ENCODE measurements at places on chromosomes 6 and 20.

DNA sequence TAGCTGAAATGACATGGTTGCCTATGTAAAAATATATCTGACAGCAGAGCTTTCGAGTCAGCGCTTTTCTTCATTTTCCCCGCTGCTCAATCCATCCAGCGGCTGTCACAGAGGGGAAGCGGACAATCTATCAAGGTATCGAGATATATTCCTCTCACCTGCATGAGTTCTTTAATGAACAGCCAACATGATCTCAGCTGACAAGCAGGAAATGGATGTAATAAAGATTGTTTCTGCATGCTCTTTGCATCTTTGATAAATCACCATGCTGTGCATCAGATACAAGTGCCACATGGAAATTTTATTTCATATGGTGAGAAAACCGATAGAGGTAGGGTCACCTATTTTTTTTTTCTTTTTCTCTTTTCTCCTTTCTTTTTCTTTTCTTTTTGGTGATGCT lies 602.3 kb upstream of the MMS22L start:
- DNase-seq, result no peak

GRCh38 chr6:5290097-5290496 lies 28.8 kb downstream of the FARS2 start:
- DNase-seq, result no peak

DNA sequence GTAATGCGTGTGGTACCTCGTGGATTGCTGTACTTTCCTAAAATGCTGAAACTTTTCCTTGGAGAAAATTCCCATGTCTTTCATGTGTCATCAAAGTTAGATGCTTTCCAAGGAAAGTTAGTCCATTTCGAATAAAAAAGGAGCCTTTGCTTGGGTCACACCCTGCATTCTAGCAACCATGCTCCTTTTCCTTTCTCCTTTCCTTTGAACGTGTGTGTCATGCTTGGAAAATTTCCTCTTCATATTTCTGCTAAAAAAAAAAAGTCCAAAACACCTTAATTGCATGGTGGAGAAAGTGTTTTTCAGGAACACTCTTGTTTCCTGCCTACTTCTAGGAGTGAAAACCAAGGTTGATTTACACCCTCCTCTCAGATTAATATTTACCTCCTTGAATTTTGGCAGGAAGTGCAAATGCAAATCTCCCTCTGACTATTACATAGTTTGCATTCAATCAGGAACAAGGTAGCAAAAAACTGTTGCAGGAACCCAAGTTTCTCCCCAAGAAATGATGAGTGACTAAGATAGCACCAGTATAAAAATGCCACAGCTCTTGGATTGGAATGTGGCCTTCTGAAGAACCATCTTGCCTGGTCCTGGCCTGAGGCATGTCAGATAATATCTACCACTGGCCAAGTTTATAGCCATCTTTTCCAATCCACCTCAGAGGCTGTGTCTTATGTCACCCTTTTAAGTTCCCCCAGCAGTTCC lies 590.6 kb downstream of the QKI start:
- no peak for DNase-seq

GRCh38 chr20:20076297-20077065 lies 24.1 kb downstream of the CFAP61 start:
- DNase-seq, result no peak

DNA sequence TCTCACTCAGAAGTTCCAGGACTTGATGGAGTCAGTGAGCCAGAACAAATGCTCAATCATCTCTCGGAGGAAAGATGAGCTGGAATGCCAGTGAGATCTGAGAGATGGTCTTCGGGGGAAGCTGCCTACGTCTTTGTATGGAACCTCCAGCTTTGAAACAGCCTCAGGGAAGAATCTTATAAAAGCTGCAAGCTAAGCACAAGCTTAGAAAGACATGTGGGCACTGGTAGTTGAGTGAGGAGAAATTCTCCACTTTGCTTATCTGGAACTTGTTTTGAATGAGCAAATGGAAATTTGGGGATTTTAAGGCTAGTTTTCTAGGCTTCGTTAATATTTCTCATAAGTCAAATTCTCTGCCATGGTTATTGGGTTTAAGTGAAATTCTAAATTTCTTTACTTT lies 594.4 kb downstream of the QKI start:
- no peak for DNase-seq

- DNase-seq, result no peak
Measured at GRCh38 chr6:47716207-47716606, 17.8 kb downstream of the ADGRF4 start.

DNA sequence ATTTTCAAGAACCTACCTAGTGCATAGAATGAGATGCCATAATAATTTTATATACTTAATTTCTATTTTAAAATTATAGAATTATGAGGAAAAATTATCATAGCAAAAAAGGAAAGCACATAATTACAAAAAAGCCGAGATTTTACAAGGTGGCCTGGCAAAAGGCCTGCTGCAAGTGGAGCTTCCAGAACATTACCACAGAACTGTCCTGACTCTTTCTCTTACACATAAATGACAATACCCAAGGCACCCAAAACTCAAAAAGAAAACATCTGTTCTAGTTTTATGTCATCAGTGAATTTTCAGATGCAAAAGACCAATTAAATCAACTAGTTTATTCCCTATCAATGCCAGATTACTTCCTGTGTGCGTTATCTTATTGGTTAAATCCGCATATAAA lies 74.2 kb downstream of the FILIP1 start:
- no peak for DNase-seq

All from epithelial cell of proximal tubule (primary cell).